Stimulated activated CD4-positive, alpha-beta T cell treated with anti-CD3 and anti-CD28 coated beads, Interleukin-1b, Interleukin-23, amount 100 ng/mL, for 1 hour (primary cell): ENCODE measurements at places on chromosomes 5 and 9.

DNA sequence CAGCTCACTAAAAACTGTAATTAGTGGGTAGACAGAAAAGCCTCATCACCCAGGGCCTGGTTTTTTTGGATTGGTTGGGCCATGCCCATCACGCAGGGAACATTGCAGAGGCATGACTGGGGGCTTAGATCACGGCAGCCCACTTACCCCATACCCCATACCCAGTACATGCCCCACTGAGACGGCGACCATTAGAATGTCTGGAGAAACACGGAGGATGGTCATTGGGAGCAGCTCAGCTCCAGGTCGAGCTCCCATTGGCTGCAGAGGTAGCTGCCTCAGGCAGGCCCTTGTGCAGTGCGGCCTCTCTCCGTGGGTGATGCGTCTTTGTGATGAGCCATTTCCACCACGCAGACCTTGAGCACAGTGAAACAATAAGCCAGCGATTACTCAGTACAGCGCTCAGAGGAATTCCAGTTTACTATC is 204.0 kb downstream of the GADD45G start:
- DNase-seq, result no peak

GRCh38 chr5:69004676-69005075 is 89.1 kb upstream of the SLC30A5 start:
- DNase-seq, result no peak

- no peak for DNase-seq
Measured at GRCh38 chr5:7146886-7147285, 249.1 kb upstream of the ADCY2 start.

GRCh38 chr5:149011084-149011483 is 51.8 kb downstream of the SH3TC2 start:
- no peak for DNase-seq
